ENCODE measurements at places on chromosomes 1 and 21.

DNA sequence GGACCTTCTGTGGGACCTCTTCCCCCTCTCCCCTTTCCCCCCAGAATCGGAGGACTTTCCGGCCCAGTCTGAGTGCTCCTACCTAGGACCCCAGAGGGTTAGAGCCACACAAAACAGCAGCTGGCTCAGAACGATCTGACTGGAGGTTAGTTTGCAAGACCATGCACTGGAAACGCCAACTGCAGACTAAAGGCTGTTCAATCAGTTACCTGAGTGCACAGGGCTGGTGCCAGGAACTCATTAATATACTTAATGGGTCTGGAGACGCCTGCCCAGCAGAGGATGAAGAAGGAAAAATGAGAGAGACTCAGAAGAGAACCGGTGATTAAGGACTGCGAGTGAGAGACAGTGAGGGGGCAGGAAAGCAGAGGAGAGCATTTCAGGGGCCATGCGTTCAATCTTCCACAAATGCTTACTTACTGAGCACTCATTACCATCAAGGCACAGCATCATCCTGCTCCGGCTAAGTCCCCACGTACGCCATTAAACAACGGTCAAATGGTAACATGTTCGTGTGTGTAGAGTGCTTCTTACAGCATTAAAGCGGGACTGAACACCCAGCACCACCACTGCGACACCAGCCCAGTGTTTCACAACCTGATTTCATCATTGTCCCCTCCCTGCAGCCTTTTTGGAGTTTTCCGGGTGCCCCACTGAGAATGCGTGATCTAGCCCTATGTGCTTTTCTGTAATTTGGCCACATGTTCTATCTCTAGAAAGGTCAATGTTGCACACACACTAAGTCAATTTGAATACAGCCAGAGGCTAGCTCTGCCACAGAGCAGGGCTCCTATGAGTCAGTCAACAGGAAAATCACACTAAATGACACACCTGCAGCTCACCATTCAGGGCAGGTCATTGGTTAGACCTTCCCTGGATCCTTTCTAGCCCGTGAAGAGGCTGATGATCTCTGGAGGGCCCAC, 7.6 kb downstream of the ENO1 start:
- no peak for DNase-seq

DNA sequence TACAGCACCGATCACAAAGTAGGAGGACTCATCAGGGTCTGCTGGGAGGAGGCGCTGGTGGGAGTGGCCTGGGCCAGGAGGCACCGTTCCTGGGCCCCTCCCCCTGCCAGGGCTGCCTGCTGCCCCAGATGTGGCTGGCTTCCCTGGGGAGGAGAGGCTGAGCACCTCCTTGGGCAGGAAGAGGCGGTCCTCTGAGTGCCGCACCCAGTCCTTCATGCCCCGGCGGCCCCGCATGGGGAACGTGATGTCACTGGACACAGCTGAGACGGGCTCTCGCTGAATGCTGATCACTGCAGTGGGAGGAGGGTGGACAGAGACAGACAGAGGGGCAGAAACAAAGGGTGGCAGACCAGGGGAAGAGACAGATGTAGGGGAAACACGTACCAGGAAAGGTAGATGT, 24.8 kb downstream of the ADGRB2 start:
- no peak for DNase-seq

- no peak for DNase-seq
Measured at GRCh38 chr1:3439346-3440299, 14.8 kb upstream of the ARHGEF16 start.

- DNase-seq, result no peak
Measured at GRCh38 chr1:172343240-172344160, 77.0 kb upstream of the C1orf105 start.

DNA sequence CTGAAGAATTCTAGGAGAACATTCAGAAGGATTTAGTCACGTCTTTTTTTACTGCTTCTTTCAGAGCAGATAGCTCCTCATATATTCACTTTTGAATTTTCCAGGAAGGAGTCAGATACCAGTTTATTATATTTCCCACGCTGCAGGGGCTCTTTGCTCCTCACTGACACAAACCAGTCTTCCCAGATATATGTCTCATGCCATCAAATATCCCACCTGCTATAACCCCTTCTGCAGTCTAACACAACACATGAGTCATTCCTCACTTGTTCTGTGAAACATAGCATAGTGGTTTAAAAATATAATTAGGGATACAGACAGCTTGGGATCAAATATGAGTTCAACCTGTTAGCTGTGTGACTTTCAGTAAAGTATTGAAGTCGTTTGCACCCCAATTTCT, 251.7 kb upstream of the DPYD start:
- DNase-seq, result no peak

DNA sequence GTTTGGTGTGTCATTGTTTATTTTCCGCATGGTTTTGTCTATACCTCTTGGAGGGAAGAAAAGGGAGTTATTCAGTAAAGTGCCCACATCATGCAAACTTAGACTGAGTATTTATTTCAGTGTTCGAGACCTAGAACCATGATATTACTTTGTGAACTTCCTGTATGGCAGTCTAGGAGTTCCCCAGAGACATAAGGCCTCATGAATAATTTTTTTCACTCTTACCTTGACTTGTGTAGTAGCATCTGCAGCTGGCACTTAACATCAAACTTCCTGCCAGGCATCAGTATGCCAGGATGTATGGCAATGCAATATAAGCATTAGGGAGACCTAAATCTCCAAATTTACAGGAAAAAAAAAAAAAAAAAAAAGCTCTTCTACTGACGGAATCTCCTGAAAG, 287.7 kb downstream of the NEGR1 start:
- DNase-seq, result no peak

DNA sequence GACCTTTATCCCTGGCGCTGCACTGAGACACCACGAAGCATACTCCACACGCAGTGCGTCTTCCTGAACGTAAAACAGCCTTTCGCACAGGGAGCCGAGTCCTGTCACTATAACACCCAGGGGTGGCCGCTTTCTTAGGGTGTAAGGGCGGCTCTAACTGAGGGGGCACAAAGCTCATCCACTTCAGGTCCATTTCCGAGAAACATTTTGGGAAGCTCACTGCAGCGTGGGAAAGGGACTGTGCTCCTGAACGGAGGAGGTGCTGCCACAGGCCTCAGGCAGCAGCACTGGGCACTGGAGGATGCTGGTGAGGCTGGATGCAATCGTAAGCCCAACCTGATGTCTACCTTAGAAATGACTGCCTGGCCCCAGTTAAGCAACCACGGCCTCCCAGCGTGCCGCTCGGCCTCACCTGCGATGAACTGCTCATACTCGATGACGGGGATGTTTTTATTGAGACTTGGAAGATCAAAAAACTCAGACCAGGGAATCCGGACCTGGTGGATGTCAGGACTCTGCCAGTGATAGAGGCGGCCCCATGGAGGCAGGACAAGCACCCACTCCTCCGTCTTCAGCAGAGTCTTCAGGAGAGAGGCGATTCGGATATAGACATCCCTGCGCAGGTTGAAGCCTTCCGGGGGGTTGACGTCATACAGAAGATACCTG, 2.3 kb downstream of the POFUT2 start:
- no peak for DNase-seq

DNA sequence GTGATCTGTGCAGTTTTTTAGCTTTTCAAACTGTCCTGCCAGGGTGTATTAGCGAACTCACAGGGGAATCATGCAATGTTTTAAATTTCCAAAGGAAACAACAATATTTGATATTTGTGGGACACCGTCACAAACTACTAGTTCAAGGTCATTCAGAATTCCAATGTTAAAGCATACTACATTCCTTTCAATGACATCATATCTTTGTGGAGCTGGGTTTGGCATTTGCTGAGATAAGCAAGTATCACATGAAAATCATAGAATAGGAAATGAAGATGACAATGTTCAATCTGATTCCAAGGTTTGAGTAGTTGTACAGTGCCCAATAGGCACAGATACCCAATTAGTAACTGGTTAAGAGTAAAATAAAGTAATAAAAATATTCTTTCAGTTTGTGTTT, 35.6 kb downstream of the NUF2 start:
- DNase-seq, result no peak

DNA sequence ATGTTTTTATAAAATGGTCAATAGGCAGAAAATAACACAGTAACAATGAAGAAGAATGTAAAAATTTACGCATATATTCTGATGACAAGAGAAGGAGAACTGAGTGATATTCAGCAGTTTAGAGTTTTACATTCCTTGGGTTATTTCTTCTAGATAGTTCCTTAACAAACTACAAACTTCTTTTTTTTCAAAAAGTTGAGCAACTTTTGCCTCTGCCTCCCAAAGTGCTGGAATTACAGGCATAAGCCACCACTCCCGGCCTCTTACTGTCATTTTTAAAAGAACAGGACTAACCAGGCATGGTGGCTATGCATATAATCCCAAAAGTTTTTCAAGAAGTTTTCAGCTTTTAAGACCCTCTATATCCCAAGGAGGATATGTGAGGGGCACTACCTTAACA, 32.9 kb downstream of the ARNT start:
- DNase-seq, result no peak

DNA sequence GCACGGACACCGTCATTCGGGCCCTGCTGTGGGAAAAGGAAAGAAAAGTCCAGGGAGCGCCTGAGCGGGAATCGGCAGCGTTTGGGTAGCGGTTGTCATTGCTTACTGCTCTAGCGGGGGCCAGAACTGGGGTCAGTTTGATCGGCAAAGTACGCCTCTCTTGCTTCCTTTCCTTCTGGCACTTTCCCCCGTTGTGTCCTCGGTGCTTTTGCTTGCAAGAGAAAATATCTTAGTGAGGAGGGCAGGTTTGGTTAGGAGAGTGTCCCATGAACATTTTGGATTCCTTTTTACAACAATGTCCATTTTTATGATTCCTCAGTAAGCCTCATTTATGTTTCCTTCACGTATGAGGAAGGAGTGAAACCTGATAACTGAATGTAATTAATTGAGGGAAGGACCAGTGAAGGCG, 670 bp downstream of the ST3GAL3 start:
- DNase-seq, result no peak

- DNase-seq, result no peak
Measured at GRCh38 chr1:204738506-204738905, 53.0 kb upstream of the LRRN2 start.

GRCh38 chr1:71593523-71593922, 512.7 kb upstream of the ZRANB2 start:
- DNase-seq, result no peak

DNA sequence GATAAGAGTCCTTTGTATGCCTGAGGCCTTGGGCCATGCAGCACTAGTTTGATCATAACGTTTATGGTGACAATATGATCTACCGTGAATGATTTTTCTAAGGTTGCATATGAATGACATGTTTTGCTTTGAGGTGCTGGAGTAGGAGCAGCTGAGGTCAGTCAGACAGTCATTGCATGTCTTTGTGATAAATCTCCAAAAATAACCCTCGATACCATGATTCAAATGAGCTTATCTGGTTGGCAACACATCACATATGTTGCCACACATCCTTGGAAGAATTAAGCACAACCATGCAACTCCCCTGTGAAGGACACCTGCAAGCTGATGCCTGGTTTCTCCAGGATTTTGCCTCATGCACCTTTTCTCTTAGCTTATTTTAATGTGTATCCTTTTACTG, 394.5 kb downstream of the LTN1 start:
- DNase-seq, result no peak

GRCh38 chr1:96880626-96881025, 159.0 kb downstream of the PTBP2 start:
- no peak for DNase-seq

GRCh38 chr1:221716713-221717484, 25.0 kb downstream of the DUSP10 start:
- DNase-seq, result no peak

GRCh38 chr1:167509587-167509986, 8.7 kb downstream of the CD247 start:
- no peak for DNase-seq

- DNase-seq, result no peak
Measured at GRCh38 chr1:195618287-195618686, 990.0 kb downstream of the KCNT2 start.

DNA sequence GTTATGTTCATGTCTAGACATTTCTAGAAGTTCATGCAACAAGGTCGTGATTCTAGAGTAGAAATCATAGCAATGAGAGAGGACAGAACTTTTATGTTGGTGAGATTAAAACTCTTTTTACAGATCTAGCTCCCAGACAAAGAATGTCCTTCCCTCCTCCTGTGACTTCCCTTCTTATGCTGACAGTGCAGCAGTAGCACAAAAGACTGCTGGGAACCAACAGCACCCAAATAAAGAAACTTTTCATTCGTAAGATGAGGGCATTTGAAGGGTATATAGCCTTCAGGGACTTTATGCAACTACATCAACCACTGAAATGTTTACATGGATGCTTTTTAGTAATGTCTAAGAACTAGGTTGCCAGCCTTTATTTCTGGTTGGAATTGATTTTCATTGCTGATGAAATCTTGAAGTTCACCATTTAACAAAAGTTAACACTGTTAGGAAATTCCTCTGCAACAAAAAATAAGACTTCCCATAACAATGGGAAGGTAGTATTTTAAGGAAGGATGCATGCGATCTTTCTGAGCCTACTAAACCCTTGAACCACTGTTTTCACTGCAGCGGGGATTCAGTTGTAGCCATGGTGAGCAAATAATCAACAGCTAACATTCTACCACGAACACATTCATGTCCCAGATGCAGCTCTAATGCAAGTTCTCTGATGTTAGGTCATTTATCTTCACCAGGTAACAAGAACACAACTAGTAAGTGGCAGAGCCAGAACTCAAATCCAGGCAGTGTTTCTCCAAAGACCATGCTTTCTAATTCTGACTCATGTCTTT, 672.8 kb downstream of the PTPRC start:
- no peak for DNase-seq

GRCh38 chr1:219209578-219209977, 35.9 kb downstream of the LYPLAL1 start:
- DNase-seq, result no peak

- DNase-seq, result no peak
Measured at GRCh38 chr1:245054507-245055270, 100.1 kb upstream of the KIF26B start.

DNA sequence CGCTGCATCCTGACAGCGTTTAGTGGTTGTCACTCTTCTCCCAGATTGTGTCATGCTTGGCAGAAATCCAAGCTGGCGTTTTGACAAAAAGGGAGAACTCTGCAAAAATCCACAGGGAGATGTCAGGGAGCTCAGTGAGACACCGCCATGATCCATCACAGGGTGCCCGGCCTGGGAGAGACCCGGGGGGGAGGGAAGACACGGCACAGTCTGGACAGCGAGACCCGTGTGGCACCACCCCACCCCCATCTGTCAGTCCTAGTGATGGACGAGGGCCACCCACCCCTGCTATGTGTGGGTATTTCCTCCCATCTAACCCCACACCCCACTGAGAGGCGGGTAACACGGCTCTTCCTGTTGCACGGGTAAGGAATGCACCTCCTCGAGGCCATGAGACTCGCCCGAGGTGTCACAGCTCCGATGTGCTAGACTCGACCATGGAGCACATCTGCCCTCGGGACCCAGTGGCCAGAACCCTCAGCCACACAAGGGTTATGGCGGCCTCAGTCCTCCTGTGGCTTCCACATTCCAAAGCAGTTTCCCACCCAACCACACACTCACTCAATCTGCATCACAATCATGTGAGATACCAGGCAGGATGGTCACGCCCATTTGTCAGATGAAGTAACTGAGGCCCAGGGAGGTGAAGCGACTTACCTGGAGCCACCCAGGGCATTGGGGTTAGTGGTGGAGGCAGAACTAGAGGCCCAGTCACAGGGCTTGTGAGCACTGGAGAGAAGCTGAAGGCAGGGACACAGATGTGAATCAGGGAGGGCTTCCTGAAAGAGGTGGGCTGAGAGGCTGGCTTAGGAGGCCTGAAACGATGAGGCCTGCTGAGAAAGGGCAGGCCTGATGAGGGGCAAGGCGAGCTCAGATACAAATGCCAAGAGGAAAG, 688.5 kb downstream of the MATN1 start:
- DNase-seq, result no peak
